ENCODE measurements at places on chromosomes 2 and 18. TPM values are rescaled to one million over a fixed set of nuclear protein-coding genes. Genes with fewer than 3 reads are reported as not detected.

The IL36B gene
- not detected for total RNA-seq

The SNTG2 gene
- 0.14 TPM for total RNA-seq

The PRKAG3 gene
- not detected for total RNA-seq

The CAPN14 gene
- total RNA-seq = 0.07 TPM

The FAM237A gene
- total RNA-seq = not detected

The KIF1A gene
- total RNA-seq = 0.47 TPM

DNA sequence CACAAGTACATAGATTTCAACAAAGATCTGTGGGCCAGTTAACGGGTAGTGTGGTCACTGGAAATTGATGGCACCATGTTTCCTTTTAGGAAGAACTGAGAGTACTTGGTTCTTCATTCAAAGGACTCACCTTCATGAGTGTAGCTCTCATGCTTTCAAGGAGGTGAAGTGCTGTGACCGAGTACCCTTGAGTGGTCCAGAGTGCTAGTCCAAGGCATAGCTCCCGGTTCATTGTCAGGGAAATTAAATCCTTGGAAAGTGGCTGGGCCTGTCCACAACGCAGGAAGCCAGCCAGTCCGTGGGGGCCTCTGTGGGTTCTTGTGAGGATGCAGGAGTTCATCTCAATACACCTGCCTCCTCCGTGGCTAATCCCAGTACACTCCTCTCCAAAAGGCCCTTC, 295.1 kb downstream of the GALR1 start:
- no peak for DNase-seq

DNA sequence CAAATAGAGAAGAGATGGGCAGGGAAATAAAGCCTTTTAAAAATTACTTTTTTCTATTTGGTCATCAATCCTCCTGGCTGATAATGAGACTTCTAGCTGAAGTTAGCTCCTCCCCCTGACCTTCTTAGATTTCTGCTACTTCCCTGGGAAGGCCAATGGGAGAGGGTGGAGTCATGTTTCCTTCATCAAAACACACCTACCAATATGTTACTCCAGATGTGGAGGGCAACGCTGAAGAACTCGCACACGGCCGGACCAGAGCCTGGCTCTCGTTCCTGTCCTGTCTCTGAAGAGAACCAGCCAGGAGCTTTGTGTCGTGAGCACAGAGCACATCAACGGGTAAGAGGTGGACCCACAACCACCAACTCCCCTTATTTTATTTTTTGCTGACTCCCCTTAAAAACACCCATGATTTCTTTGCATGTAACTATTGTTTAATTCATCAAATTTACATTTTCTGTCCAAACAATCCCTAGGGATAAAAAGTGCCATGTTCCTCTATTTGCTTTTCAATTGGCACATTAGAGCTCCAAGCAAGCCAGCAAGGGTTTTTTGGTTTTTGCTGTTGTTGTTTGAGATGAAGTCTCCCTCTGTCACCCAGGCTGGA, 94.9 kb downstream of the ADD2 start:
- no peak for DNase-seq

DNA sequence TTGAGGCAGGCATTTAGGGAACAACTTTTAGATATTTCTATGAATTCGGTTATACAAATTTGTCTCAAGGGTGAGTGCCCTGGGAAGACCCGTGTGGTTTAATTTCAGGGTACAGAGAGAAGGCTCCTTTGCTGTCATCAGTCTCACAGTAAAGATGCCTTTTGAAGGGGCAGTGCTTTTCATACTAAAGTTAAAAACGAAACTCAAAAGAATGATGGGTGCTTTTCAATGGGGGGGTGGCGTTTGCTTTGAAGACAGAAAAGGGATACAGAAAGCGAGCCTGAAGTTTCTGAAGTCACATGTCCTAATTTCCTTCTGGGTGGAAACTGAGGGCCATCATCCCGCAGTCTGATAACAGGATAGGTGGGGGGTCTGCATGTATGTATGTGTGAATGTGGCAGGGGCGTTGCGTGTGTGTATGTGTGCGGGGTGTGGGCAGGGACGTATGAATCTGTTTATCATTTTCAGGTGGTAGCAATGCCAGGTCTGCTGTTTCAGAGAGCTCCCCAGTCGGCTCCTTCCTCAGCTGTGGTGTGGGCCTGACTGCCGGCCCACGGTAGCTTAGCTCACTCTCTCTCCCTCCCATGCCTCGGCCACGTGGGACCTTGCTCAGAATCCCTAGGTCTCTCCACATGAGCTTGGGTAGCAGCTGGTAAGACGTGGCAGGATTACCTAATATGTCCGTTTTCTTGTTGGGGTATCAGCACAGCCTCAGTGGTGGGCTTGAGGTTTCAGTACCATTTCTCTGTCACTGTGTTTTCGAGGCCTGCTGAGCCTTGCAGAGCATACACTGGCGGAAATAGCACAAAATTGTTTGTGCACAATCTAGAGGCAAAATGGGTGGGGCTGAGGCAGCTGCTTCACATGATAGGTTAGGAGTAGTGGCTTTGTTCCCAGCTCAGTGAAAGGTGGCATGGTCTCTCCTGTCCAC, 32.7 kb downstream of the ARHGAP25 start:
- peak; percentile 86 for DNase-seq

DNA sequence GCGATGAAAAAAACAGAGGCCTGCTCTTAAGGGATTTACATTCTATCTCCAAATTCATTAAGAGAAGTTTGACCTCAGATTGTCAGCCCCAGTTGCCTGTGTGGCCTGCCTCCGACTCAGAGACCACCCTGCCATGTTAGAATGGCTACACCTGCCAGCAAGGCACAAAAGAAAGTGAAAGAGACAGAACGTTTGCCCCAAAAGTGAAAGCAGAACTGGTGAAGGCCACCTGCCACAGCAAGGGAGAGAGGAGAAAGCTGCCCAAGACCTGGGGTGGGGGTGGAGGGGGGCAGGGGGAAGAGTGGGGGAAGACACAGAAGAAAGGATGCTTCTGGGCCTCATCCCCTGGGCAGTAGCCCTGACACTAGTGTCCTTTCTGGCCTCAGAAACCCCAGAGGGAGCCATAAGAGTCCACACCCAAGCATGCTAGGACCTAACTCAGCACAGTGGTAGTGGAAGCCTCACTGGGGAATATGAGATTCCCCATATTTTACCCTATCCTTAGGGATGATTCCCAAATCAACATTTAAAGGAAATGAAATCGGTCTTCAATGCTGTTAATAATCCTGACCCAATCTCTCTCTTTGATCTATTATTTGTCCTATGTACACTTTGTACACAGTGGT, 389.7 kb downstream of the TXNL1 start:
- DNase-seq = peak; percentile 64

GRCh38 chr18:50802141-50802540, 17.7 kb downstream of the MRO start:
- DNase-seq = no peak

- no peak for DNase-seq
Observed at GRCh38 chr2:42979870-42980763, 187.7 kb upstream of the HAAO start.

DNA sequence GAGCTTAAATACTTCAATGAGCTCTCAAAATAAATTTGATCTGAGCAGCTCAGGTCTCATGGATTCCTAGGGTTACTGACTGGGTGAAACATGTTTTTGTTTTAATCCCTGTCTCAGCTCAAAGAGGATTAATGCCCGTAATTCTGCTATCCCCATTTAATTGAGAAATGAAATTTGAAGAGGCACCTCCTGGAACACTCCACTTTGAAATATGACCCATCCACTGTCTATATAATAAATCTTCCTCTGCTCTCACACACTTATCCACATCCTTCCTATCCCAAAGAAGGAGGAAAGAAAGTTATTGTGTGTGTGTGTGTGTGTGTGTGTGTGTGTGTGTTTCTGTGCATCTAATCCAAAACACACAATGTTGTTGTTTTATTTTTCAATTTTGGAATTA, 2082.4 kb upstream of the PIK3C3 start:
- DNase-seq = no peak

DNA sequence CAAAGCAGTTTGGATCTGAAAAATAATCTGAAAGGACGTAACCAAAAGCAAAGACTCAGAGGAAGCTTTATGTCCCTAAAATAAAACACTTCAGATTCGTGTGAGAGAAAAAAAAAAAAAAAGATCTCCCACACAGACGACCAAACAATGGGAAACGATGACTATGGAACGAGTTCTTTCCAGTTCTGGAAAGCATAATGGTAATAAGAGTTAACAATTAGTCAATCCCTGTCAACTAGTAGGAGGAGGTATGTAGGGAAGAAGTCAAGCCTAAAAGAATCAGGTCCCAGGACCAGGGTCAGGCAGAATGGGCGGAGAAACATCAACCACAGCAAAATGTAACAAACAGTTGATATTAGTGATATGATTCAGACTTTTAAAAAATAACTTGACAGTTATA, 170.3 kb upstream of the SETBP1 start:
- DNase-seq = no peak

DNA sequence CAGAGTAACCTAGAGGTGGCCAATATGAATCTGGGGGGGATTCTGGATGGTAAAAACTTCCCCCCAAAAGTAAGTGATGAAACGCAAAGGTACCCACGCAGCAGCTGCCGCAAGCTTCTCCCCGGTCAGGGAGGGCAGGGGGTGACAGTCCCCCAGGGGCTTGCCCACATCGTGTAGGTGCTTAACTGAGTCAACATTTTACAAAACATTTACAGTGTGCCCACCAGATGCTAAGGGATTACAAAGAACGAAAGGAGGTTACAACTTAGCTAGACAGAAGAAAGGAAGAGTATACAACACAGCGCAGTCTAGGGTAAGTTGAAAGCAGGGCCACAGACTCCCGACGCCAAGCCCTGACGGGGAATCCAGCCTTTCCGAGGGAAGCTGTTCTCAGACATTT, 45.6 kb downstream of the LPIN2 start:
- DNase-seq = no peak

- no peak for DNase-seq
Observed at GRCh38 chr18:7982216-7982615, 415.1 kb downstream of the PTPRM start.

GRCh38 chr2:98909317-98910211, 26.5 kb downstream of the CRACDL start:
- DNase-seq = no peak

GRCh38 chr18:75421656-75422055, 5.8 kb downstream of the SMIM21 start:
- no peak for DNase-seq

DNA sequence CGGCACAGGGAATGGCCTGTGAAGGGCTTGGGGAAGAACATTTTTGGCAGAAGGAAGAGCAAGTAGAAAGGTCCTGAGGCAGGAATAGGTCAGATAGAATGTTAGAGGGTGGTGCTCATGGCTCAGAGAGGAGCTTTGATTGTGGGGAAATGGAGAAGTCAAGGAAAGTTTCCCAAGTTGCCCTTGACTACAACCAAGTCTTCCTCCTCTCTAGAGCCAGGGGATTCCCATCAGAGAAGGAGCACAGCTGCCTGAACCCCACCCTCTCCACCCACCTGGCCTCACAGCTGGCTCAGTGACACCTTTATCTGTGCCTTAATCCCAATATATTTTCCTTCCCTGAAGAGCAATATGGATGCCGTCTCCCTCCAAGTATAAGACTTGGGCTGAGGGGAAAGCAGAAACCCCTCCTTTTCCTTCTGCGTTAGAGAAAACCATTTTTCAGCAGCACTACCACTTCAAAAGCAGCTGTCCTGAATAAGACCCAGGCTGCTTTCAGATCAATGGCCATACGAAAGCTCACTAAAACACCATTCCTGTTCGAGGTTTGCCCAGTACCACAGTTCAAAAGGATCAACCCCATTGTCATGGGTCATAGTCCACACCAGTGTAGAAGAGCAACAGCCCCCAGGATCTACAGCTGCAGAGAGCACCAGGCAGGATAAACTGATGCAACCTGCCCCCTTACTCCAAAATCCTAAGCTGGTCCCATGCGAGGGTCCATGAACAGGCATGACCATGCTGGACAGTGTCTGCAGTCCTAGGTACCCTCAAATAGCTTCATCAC, 199.6 kb downstream of the AFF3 start:
- peak; percentile 37 for DNase-seq

DNA sequence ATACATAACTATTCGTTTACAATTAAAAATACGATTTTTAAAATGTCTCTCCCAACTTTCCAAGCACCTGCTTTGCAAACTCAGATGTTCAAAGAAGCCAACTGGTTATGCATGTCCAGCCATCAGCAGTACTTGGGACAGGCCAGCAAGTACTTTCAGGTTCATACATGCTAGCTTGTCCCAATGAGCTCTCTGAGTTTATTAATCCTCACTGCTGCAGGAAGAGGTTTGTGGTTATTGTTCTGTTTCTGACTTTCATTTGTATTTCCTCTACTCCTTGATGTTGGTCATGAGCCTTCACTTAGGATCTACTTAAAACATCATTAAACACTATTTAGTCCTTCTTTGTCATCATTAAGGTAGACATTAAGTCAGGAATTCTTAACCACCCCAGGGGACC, 374.1 kb downstream of the LRATD1 start:
- DNase-seq = no peak

DNA sequence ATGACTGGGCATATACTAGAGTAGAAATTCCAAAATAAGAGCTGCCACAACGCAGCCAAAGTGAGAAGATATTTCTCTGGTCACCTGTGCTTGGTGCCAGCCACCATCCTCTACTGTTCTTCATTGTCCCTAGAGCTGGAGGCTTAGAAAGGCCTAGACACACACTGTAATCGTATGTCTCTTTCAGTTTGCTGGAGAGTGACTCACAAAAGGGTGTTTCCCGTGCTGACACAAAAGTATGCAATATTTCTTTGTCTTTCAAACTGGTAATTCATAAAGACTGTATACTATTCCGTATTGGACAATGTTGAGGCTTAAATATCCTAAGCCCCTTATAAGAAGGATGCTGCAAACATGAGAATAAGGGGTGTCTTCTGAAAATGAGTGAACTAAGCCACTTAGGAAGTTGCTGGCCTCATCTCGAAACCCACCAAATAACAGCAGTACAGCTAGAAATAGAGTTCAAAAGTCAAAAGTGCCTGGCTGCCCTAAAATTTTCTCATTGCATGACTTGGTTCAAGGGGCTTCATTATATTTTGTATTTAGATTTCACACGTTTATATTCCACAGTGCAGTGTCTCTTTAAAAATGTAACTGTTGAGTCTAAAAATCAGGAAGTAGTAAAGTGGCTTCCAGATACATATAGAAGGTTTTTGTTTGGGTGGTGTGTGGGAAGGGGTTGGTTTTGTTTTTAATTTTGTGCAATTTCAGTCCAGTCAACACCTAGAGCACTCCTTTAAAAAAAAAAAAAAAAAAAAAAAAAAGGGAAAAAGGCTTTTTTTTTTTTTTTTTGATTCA, 601.1 kb downstream of the ARHGAP15 start:
- DNase-seq = peak; percentile 63

GRCh38 chr2:8607606-8608005, 74.2 kb upstream of the ID2 start:
- DNase-seq = no peak
